ENCODE measurements at places on chromosomes 3 and 15. TPM values are rescaled to one million over a fixed set of nuclear protein-coding genes. Genes with fewer than 3 reads are reported as not detected.

DNA sequence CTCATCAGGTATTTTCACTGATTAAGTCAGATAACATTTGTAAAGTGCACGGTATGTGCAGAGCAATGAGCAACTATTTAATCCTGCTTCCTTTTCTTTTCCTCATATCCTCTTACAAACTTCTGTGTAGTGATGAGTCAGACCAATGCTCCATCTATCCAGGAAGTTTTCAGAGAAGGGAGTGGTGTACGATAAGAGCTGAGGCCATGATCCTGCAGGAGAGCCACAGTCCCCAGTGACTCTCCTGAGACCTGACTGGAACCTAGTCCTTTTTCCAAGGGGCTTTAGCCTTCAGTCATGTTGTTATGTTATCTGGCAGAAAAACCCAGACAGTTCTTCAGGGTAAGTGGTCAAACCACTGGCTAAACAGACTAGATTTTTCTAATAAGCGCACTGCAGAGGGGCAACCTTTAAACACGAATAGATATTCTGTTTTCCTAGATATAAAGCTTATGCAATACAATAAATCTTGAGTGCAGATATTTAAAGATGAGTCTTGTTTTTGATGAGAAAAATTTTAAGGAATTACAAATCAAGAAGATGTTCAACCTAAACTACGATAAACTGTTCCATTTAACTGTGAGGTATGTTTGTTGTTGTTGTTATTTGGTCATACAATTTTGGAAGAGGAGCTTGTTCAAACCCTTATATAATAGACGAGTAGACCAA lies 110.5 kb upstream of the RAP2B start:
- no peak for DNase-seq

DNA sequence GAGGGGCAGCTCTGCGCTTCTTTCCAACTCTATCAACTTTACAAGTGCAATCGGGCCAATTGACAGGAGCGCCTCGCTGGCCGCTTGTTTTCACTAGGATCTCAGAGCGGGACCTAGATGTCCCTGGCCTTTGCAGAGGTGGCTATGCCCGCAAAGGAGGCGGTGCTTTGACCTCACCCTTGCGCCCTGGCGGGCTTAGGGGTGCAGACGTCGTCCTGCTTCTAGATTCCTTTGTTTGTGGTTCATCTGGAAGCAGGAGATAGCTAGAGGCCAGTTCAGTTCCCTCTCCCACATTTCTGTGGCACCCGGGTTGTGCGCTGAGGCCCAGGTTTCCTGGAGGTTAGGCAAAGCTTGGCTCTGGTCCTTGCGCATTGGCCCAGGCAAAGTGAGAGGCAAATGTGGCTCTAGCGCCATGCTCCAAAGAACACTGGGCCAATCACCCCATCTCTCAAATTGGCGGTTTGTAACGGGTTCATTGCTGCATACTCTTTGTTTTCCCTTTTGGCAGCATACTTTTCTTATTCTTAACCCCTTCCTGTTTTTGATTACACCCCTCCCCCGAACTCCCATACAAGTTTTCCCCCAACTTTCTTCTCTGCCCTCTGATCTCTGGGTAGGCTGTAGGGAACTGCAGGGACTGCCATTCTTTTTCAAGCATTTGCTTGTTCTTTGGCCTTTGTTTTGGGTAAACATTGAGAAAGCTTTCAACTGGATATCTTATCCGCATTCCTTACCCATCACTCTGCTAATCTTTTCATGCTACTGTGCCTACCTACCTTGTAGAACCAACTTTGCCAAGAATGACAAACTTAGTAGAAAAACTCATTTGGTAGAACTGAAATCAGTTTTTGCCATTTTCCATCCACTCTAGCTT lies 1.4 kb downstream of the PPM1L start:
- peak; percentile 64 for DNase-seq

GRCh38 chr3:154334973-154335420 lies 10.7 kb upstream of the DHX36 start:
- DNase-seq, result no peak

DNA sequence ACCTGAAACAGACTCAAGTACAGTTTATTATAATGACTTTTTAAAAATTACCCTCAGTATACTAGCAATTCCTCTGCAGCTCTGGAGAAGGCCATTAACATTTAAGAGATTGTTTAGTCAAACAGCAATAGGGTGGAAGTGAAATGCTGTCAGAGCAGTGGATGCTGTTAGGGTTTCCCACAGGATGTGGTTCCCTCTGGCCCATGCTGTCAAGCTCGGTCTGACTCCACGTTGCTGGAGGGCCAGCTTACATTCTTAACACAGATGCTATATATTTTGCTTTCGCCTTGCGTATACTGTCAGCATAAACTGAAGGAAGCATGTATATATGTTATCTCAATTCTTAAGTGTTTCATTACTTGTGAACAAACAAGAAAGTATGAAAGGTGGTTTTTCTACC lies 231.1 kb upstream of the COL8A1 start:
- no peak for DNase-seq

- DNase-seq, result no peak
These were observed 23.0 kb downstream of the MB21D2 start for GRCh38 chr3:192894676-192895075.

- no peak for DNase-seq
These were observed 410 bp downstream of the LRRC49 start for GRCh38 chr15:70892912-70893560.

DNA sequence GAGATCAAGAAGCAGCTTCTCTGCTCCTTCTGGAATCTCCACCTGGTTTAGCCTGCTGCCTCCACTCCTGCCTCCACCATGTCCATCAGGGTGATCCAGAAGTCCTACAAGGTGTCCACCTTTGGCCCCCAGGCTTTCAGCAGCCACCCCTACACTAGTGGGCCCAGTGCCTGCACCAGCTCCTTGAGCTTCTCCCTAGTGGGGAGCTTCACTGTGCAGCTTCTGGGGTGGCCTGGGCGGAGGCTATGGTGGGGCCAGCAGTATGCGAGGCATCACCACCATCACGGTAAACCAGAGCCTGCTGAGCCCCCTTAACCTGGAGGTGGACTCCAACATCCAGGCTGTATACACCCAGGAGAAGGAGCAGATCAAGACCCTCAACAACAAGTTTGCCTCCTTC lies 2.4 kb upstream of the KPNA4 start:
- DNase-seq, result no peak

DNA sequence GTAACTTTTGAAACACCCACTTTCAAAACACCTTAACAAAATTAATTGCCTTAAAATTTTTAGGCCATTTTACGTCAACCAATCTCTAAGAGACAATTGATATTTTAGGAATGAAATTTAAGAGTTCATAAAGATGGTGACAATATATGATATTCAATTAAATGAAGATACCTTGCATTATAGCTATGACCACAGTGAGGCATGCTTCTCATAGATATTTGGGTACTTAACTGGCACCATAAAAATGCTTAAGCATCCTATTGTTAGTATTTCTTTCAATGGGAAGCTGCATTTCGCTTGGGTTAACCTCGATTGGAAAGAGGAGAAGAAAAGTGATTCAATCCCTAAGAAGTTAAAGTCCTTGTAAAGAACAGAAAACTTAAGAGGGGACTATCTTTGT lies 209.0 kb downstream of the GAP43 start:
- no peak for DNase-seq

- DNase-seq, result no peak
These were observed 14.1 kb upstream of the CTXND1 start for GRCh38 chr15:80266113-80266512.

GRCh38 chr3:50015918-50016317 lies 72.8 kb upstream of the RBM5 start:
- DNase-seq, result no peak

DNA sequence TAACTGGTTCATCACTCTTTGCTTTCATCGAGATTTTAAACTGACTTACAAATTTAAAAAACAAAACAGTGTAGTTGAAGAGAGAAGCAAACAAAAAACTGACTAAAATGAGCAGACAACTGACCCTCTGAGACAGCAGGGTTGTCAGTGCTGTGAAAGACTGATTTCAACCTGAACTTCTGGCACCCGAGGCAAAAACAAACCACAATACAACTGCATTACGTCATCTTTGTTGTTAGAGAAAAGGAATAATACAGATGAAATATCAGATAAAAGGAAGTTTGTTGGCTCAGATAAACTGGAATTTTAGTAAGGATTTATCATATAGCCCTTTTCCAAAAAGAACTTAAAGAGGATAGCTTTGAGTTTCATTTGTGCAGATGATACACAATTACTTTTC lies 51.1 kb downstream of the PARP15 start:
- DNase-seq, result no peak

- no peak for DNase-seq
These were observed 44.8 kb downstream of the SLCO2A1 start for GRCh38 chr3:133984975-133985374.

The CCR2 gene
- polyA plus RNA-seq, result 2.4 TPM

The ZNF80 gene
- not detected for polyA plus RNA-seq

The ZNF662 gene
- 48.0 TPM for polyA plus RNA-seq

The ABCF3 gene
- polyA plus RNA-seq, result 68.8 TPM

The DLEC1 gene
- 6.8 TPM for polyA plus RNA-seq

The MESP2 gene
- not detected for polyA plus RNA-seq
